ENCODE measurements at places on chromosomes 2 and 18.

GRCh38 chr2:134985061-134985460, 62.2 kb downstream of the MAP3K19 start:
- DNase-seq, result no peak

DNA sequence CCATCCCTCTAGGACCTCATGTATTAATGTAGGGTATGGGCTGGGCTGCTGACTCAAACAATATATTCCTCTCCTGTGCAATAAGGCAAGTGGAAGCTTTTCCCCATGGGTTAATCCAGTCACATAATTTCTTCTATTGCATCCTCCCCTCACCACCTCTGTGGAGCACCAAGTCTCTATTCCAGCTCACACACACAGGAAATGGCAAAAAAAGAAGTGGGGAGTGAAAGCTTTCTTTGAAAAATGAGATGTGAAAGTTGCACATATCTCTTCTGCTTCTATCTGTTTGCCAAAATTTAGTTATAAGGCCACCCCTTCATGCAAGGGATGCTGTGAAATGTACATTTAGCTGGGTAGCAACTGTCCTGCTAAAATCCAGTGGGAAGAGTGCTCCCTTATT, 121.3 kb downstream of the CDC42EP3 start:
- DNase-seq, result peak; percentile 24

- no peak for DNase-seq
Observed at GRCh38 chr2:107308835-107309234, 422.9 kb upstream of the ST6GAL2 start.

GRCh38 chr18:54904581-54904980, 54.7 kb downstream of the CCDC68 start:
- no peak for DNase-seq

GRCh38 chr2:222413295-222413911, 10.9 kb upstream of the SGPP2 start:
- peak; percentile 12 for DNase-seq

DNA sequence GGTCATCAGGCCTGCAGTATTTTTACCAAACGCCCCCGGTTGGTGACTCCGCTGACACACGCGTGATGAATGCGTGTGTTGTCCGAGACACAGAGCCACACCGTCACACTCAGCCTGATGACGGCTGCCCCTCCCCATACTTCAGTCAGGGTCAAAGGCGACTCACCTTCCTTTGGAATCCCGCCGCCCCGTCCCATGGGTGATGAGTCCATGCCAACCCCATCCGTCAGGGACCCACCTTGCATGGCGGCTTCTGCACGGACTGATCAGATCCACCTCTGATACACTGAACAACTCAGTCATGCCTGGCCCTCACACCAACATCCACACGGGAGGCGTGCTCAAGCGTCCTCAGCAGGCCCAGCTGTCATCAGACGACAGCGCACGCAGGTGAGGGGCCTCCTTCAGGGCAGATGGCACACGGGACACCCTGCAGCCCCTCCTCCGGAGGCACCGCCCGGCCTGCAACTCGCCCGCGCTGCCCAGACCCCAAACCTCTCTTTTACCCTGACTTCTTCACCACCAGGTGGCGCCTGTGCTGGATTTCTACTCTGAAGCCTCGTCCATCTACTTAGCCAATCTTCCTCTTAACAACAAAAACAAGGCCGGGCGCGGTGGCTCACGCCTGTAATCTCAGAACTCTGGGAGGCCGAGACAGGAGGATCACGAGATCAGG, 89.2 kb downstream of the ZNF516 start:
- no peak for DNase-seq

DNA sequence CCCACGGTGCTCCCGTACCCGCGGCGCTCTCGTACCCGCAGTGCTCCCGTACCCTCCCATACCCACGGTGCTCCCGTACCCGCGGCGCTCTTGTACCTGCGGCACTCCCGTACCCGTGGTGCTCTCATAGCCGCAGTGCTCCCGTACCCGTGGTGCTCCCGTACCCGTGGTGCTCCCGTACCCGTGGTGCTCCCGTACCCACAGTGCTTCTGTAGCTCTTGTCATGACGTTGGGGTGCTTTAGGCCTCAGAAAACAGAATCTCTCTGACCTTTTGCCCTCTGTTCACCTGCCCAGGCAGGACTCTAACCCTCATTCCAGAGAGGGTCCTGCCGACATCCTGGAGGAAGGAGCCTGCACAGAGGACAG, 35.3 kb downstream of the SLC66A2 start:
- no peak for DNase-seq

- DNase-seq, result no peak
Observed at GRCh38 chr2:94923196-94923595, 52.0 kb downstream of the TEKT4 start.

DNA sequence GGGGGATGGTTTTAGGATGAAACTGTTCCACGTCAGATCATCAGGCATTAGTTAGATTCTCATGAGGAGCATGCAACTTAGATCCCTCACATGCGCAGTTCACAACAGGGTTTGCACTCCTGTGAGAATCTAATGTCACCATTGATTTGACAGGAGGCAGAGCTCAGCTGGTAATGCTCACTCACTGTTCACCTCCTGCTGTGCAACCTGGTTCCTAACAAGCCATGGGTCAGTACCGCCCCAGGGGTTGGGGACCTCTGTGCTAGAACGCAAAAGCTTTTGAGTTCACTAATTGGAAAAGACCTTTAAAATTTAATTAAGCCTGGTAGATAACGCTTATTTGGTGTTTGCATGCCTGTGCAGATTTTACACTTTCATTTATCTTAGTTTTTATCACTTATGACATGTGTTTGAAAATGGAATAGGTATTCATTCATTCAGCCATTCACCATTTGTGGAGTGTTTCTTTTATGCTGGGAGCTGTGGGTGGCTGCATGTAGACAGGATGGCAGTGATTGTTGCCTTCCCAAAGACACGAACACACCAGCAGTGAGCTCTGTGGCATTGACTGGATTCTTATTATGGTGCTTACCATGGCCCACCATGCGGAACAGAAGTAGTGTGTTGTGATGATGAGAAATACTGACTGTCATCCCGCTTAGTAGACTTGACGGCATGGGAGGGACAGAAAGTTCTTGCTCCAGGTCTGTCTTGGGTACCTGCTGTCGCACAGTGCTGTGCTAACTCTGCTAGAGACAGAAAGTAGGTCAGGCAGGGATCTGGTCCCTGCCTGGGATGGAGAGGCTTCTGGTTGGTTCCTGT, 6.4 kb downstream of the RAB31 start:
- DNase-seq, result no peak

- DNase-seq, result no peak
Observed at GRCh38 chr2:200357845-200358244, 51.4 kb downstream of the SPATS2L start.

DNA sequence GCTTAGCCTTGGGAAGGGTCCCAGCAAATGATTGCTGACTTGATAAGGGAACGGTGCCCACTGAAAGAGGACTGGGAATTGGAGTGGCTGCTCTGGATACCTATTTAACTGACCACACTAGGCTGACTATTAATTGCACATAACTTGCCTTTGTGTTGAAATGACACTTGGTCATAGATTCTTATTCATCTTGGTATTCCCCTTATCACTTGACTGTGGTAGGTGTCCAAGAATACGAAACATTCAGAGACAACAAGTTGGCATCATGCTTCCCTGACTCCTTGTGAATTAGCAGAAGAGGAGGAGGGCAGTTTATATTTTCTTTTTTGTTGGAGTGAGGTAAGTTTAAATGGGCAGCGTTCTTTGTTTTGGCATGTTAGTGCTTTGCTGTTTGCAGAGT, 13.4 kb downstream of the FMNL2 start:
- DNase-seq, result no peak

- no peak for DNase-seq
Observed at GRCh38 chr2:157806426-157807077, 69.6 kb downstream of the ACVR1 start.

DNA sequence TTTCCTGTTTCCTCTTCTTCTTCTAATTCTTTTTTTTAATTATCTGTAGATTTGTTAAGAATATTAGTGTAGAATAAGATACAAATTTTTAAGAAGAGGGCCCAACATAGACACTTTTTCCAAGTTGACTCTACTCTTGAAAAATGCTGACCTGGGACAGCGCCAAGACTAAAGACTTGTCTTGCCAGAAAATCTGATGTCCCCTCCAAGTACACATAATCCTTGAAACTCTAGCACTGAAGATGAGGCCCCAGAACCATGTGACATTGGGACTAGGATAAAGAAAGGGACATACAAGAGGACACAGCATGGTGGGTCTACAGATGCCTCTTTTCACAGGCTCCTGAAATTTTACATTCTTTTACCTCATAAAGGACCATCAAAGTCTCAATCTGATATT, 271.6 kb upstream of the SESTD1 start:
- no peak for DNase-seq

- no peak for DNase-seq
Observed at GRCh38 chr2:73088211-73088610, 16.7 kb upstream of the SFXN5 start.

- DNase-seq, result no peak
Observed at GRCh38 chr2:200168641-200169555, 137.6 kb upstream of the SPATS2L start.

DNA sequence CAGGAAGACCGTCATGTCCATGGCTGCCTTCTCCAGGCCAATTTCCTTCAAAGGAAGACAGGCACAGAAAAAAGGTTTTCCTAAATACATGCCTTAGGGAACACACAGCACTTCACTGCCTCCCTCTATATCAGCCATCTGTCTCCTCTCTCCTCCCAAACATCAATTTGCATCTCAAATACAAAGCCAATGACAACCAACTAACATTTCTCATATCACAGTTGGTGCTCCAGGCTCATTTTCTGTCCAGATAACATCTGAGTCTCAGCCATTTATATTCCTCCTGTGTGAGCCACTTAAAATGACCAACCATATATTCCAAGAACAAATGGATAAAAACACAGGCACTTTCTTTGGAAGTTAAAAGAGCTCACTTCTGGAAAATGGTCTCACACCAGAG, 62.5 kb upstream of the ACAA2 start:
- DNase-seq, result no peak

DNA sequence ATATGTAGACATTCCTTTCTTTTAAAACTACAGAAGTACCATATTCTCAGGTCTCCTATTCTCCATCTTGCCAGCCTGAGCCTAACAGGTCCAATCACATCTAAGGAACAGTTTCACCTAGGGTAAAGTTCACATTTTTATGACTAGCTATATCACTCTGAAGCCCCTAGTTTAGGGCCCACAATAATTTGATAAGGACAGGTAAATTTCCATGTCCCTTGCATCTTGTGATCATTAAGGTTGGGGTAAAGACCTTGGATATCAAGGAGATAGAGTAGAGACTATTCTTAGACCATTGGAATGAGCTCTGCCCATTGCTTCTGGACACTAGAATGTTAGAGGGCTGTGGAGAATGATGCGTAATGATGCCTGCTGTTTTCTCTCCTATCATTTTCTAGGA, 185.7 kb downstream of the SLC8A1 start:
- DNase-seq, result no peak

GRCh38 chr18:30044496-30044895, 998.0 kb downstream of the DSC3 start:
- no peak for DNase-seq

DNA sequence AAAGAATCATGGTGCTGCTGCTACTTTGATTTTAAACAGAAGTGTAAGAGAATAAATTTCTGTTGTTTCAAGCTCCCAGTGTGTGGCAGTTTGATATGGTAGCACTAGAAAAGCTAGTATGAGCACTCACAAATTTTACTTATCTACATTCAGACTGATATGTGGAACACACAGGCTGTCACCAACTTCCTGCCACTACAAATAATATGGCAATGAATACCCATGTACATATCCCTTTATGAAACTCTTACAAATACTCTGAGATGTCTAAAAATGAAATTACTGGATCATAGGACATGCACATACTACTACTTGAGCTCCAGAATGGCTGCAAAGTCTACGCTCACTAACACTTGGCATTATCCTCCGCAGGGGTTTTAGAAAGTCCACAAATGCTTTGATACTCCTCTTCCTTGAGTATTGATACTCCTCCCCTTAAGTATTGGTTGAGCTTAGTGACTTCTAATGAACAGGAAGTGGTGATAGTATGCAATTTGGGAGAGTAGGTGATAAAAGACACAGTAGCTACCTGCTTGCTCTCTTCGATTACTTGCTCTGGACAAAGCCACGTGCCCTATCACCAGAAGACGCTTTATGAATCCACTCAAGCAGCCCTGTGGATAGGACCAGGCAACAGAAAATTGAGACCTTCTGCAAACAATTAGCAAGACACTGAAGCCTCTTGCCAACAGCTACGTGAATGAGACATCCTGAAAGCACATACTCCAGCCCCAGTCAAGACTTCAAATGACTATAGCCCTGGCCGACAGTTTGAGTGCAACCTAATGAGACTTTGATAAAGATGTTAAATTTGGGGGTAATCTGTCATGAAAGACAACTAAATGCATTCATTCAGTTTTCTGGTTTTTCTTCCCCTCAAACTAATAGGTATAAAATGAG, 35.4 kb downstream of the FBXO11 start:
- DNase-seq, result no peak

GRCh38 chr2:7420530-7420929, 503.3 kb downstream of the RNF144A start:
- no peak for DNase-seq

GRCh38 chr18:25518716-25519053, 166.7 kb upstream of the ZNF521 start:
- peak; percentile 84 for DNase-seq

- DNase-seq, result no peak
Observed at GRCh38 chr2:161131804-161132203, 28.4 kb upstream of the TANK start.

- DNase-seq, result no peak
Observed at GRCh38 chr2:222760301-222760897, 88.9 kb downstream of the MOGAT1 start.

- no peak for DNase-seq
Observed at GRCh38 chr2:129880971-129881370, 98.5 kb upstream of the RAB6C start.

- no peak for DNase-seq
Observed at GRCh38 chr2:112705575-112705974, 15.2 kb upstream of the NT5DC4 start.

DNA sequence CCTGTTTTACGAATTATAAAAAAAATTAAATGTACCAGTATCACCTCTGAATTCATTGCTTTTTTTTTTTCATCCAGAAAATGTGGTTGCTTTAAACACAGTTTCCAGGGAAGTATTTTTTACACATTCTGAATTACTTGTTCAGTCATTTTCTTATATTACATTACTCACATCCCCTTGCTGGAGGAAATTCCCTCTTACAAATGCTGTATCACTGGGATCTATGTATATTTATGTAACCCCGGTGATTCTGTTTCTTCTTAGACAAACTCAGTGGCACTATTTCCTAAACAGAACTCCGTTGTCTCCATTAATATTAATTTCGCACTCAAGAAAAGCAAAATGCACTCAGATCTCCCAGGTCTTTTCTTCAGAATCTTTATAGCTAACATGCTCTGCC, 1078.5 kb upstream of the ZEB2 start:
- no peak for DNase-seq

GRCh38 chr18:23244401-23244800, 109.1 kb downstream of the CABLES1 start:
- no peak for DNase-seq

- no peak for DNase-seq
Observed at GRCh38 chr18:48732767-48733424, 194.1 kb downstream of the CTIF start.
